Smooth muscle cell of bladder (primary cell): ENCODE measurements at places on chromosomes 7 and 10. TPM values are rescaled to one million over a fixed set of nuclear protein-coding genes. Genes with fewer than 3 reads are reported as not detected.

The RADIL gene
- total RNA-seq: 0.46 and 0.57 TPM in 2 replicates

The STAG3 gene
- total RNA-seq: 0.28 TPM in 2 replicates

The TBRG4 gene
- 47.5 and 60.5 TPM in 2 replicates for total RNA-seq

The TMEM176B gene
- 3.8 and 156 TPM in 2 replicates for total RNA-seq

The CTBP2 gene
- total RNA-seq: 48.5 and 59.6 TPM in 2 replicates

The ANKRD2 gene
- total RNA-seq: 0.71 and 1.2 TPM in 2 replicates

The HOXA6 gene
- total RNA-seq: 3.4 and 4.4 TPM in 2 replicates

The SRRM3 gene
- total RNA-seq: 1.1 and 2.0 TPM in 2 replicates

The DRGX gene
- total RNA-seq: not detected in 2 replicates

The OPN1SW gene
- not detected in 2 replicates for total RNA-seq

The TET1 gene
- 2.1 and 3.6 TPM in 2 replicates for total RNA-seq

The ZNF438 gene
- 3.1 and 3.4 TPM in 2 replicates for total RNA-seq

The ACBD7 gene
- 0.43 and 0.55 TPM in 2 replicates for total RNA-seq

The IKZF1 gene
- not detected in 2 replicates for total RNA-seq

The GPR85 gene
- total RNA-seq: 3.1 and 3.3 TPM in 2 replicates

The TRA2A gene
- 20.3 and 25.8 TPM in 2 replicates for total RNA-seq

The STEAP4 gene
- 0.71 and 4.6 TPM in 2 replicates for total RNA-seq

The AASS gene
- 37.8 and 61.6 TPM in 2 replicates for total RNA-seq

The CRHR2 gene
- total RNA-seq: not detected in 2 replicates

The MOGAT3 gene
- total RNA-seq: not detected in 2 replicates

The DPYSL4 gene
- 1.6 and 11.0 TPM in 2 replicates for total RNA-seq

The TMEM270 gene
- not detected in 2 replicates for total RNA-seq

The DYDC2 gene
- total RNA-seq: not detected in 2 replicates

The HIPK2 gene
- 5.4 and 6.6 TPM in 2 replicates for total RNA-seq

The PRKCQ gene
- total RNA-seq: under 0.01 and 0.09 TPM in 2 replicates

The FAM180A gene
- 2.3 and 5.5 TPM in 2 replicates for total RNA-seq

The MYPN gene
- 0.09 and 0.14 TPM in 2 replicates for total RNA-seq

The ABCB1 gene
- total RNA-seq: 0.65 and 1.7 TPM in 2 replicates
